ENCODE measurements at places on chromosomes 4 and X.

- no peak for DNase-seq
Measured at GRCh38 chr4:38820329-38821061, 15.9 kb upstream of the TLR1 start.

- peak; percentile 4 for DNase-seq
Measured at GRCh38 chr4:105306158-105306781, 159.6 kb downstream of the TET2 start.

DNA sequence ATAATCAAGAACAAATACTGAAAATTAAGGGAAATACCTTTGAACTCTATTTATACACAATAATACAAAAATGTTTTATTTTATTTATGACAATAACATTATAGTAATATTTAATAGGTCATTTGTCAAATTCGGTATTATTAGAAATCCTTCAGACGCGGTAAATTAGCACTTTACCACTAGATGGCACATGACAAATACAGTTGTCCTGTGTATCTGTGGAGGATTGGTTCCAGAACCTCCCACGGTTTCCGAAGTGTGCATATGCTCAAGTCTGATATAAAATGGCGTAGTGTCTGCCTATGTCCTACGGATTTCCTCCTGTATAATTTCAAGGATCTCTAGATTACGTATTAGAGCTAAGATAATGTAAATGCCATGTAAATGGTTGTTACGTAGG, 8.1 kb upstream of the LINC00632 start:
- peak; percentile 2 for DNase-seq

DNA sequence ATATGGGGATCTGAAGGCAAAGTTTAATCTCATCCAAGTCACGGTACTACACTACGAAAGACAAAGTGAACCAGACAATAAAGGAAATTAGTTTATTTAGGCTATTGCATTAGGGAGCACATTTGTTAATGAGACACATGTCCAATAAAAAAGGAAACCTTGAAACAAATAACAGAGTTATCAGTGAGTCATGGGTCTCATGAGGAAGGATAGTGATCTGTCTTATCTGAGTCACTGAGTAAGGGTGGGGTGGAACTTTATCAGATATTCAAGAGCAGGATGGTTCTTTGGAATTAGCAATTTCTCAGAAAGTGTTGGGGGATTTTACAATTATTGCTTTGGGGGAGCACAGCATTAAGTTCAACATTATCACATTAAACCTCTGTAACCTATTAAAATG, 188.9 kb upstream of the IL1RAPL1 start:
- DNase-seq, result peak; percentile 2

DNA sequence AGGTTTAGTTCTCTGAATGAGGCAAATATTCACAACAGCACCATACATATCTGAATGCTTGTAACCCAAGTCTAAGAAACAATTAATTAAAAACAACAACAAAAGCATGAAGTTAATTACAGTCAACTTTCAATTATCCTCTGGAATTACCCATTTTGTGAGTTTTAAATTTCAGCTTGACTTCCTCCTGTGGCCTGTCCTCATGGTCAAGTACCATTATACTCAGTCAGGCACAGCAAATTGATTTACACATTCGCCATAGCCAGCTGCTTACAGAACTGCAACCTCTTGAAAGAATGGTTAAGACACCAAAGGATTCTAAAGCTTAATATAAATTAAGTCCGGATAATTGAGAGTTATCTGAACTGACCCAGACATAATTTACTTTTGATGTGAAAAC, 306.5 kb downstream of the CAMK2D start:
- DNase-seq, result no peak

DNA sequence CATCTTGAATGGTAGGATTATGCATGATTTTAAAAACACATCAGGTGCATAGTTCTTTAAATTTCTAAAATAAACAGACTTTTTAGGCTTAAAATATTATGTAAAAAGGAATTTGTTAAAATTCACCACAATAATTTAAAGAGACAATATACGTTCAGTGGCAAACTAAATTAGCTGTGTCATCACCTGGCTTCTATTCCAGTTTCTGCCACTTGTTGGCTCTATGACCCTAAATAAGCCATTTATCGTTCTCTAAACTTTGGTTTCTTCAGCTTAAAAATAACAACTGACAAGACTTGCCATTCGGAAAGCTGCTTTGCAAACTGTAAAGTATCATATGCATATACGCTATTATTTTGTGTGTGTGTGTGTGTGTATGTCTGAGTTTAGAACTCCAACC, 141.3 kb downstream of the MGST2 start:
- no peak for DNase-seq

- no peak for DNase-seq
Measured at GRCh38 chr4:154868414-154869194, 87.5 kb downstream of the RBM46 start.

GRCh38 chr4:4362991-4363697, 23.8 kb upstream of the NSG1 start:
- DNase-seq, result no peak

All from RWPE1 (cell line).